ENCODE measurements at places on chromosomes 12 and 14.

DNA sequence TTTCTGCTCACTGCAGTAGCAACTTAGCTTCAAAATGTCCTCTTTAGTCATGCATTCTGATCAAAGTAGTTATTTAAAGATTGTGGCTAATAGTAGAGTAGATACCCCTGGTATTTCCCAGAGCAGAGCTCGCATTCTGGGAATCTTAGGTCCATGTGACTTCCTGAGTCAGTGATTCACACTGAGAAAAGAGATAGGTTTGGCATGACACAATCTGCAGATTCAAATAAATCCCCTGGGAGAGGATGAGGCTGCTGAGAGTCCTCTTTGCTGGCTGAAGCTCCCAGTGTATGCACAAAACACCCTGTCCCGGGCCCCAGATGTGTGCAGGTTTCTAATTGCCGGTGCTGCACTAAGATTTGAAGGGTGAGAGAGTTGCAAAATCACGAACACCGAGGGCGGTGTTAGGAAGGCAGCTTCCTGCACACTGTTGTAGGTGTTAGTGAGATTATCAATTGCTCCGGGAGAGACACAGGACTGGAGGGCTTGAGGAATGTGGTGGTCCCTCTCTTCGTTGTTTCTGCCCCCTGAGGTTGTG, 233.2 kb downstream of the NRXN3 start:
- no peak for DNase-seq

- DNase-seq, result no peak
Measured at GRCh38 chr14:82045339-82045738, 511.7 kb upstream of the SEL1L start.

GRCh38 chr14:103724116-103724515, 8.5 kb downstream of the ZFYVE21 start:
- DNase-seq, result no peak

DNA sequence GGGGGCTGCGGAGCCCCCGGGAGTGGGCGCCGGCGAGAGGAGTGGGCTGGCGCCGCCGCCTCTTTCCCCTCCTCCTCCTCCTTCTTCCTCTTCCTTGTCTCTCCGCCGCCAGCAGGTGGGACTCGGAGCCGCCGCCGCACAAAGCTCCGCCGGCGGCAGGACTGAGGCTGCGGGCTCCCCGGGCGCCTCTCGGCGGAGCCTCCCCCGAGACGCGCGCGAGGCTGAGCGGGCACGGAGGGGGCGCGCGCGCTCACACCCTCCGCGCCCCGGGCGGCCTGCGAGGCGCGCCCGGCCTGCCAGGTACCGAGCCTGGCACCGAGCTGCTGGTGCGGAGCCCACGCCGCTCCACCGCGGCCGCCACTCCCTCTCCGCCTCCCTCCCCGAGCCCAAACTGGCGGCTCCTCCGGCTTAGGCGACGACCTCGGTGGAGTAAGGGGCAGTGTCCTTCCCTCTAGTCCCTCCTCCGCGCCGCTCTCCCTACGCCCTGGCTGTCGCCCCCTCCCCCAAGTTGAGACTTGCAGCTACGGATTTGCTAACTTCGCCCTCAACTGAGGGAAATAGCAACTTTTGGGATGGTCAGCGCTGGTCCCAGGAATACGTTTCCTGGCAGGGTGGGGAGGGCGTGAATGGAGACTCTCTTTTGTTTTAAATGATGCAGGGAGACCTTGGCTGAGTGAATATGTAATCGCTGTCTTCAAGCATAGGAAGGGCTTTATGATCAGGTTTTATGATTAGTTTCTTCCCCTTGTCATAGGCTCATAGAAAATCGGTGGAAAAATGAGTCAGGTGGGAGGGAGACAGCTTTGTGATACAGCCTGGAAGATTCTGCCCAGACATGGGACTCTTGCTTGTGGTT, 199.5 kb upstream of the CAND1 start:
- DNase-seq, result no peak

- peak; percentile 20 for DNase-seq
Measured at GRCh38 chr12:24821691-24822090, 127.2 kb downstream of the BCAT1 start.

DNA sequence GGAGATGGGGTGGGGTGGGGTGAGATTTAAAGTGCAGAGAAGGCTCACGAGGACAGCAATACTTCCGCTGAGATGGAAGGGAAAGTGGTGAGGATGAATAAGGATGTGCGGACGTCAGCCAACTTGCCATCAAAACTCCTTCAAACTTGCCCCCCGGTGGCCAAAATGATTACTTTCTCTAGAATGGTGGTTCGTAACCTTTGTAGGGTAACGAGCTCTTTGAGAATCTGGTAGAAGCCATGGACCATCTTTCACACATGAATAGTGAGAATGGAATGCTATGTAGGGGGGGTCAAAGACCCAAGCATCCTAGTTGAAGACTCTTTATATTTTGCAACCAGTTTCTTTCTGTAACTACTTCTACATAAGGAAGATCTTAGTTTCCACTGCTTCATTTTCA, 245.9 kb upstream of the DDHD1 start:
- peak; percentile 17 for DNase-seq

- no peak for DNase-seq
Measured at GRCh38 chr12:75805905-75806304, 225.7 kb downstream of the PHLDA1 start.

GRCh38 chr12:110531741-110532333, 29.7 kb downstream of the RAD9B start:
- no peak for DNase-seq

GRCh38 chr12:80777587-80777986, 60.9 kb downstream of the MYF5 start:
- DNase-seq, result no peak

- DNase-seq, result no peak
Measured at GRCh38 chr12:62597253-62597652, 130.6 kb downstream of the MON2 start.

GRCh38 chr12:88063375-88063774, 34.2 kb upstream of the C12orf50 start:
- no peak for DNase-seq

DNA sequence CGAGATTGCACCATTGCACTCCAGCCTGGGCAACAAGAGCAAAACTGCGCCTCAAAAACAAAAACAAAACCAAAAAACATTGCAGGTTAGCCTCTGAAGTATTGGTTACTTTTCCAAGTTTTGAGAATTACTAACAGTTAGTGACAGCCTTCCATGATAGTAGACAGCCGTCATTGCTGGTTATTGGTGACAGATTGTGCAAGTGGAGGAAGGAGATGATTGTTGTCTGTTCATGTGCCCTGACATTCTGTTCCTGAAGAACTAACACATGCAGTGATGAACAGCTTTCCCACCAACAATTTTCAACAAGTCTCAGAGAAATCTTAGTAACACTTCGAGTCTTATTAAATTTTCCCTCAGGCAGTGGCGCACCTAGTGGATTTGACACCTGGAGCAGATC, 89.3 kb upstream of the NAP1L1 start:
- DNase-seq, result no peak

DNA sequence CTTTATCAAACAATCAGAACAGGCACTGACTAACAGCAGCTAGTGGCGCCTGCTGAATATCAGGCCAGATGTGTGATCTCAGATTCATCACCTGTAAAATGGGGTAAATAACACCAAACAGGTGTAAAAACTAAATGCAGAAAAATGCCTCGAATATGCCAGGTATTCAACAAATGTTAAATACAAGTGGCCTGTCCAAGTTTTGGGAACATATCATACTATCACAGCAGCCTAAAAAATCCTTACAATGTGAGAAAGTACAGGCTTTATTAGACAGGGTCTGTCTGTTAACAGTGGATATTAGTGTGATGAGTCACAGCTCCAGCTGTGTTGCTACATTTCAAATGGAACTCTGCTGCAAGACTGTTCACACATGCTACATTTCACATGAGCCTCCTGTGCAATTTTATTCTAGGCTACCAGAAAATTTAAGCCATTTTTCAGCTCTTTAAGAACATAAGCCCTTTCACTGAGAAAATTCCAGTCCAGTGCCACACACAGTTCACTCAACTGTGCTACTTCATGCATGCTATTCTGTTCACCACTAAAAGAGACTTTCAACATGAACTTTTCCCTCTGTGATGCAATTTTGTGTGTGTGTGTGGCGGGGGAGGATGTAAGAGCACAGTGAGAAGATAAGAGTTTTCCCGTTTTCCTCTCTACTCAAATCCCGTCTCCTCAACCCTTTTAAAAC, 56.7 kb downstream of the MSRB3 start:
- peak; percentile 42 for DNase-seq

GRCh38 chr12:5003025-5003666, 40.5 kb upstream of the KCNA5 start:
- DNase-seq, result peak; percentile 52

GRCh38 chr12:101700299-101700820, 2.9 kb downstream of the CHPT1 start:
- DNase-seq, result no peak

DNA sequence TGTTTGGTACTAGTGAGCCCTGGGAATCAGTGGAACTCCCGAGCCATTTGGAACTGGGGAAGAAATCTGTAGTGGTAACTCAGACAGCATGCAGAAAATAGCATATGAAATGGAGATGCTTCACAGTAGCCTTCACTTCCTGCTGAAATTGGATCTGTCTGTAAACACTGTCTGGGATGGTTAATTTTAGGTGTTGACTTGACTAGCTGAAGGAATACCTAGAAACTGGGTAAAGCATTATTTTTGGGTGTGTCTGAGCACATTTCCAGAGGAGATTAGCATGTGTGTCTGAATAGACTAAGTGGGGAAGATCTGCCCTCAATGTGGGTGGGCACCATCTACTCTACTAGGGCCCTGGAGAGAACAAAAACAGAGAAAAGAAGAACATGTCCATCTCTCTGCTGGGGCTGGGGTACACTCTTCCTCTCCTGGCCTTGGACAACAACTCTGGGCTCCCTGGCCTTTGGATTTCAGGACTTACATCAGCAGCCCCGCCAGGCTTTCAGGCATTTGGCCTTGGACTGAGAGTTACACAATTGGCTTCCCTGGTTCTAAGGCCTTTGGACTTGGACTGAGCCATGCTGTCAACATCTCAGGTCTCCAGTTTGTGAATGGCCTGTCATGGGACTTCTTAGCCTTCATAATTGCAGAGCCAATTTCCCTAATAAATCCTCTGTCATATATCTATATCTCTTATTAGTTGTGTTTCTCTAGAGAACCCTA, 14.0 kb upstream of the CRADD start:
- DNase-seq, result no peak

DNA sequence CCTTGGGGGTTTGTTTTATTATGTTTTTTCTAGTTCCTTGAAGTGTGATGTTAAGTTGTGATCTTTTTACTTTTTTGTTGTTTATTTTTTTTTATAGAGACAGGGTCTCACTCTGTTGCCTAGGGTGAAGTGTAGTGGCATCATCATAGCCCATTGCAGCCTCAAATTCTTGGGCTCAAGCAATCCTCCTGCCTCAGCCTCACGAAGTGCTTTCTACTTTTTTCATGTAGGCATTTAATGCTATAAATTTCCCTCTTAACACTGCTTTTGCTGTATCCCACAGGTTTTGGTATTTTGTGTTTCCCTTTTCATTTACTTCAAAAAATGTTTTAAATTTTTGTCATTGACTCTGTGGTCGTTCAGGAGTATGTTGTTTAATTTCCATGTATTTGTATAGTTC, 26.6 kb upstream of the PRPF39 start:
- DNase-seq, result no peak

- DNase-seq, result no peak
Measured at GRCh38 chr12:112116232-112117060, 7.9 kb upstream of the NAA25 start.

DNA sequence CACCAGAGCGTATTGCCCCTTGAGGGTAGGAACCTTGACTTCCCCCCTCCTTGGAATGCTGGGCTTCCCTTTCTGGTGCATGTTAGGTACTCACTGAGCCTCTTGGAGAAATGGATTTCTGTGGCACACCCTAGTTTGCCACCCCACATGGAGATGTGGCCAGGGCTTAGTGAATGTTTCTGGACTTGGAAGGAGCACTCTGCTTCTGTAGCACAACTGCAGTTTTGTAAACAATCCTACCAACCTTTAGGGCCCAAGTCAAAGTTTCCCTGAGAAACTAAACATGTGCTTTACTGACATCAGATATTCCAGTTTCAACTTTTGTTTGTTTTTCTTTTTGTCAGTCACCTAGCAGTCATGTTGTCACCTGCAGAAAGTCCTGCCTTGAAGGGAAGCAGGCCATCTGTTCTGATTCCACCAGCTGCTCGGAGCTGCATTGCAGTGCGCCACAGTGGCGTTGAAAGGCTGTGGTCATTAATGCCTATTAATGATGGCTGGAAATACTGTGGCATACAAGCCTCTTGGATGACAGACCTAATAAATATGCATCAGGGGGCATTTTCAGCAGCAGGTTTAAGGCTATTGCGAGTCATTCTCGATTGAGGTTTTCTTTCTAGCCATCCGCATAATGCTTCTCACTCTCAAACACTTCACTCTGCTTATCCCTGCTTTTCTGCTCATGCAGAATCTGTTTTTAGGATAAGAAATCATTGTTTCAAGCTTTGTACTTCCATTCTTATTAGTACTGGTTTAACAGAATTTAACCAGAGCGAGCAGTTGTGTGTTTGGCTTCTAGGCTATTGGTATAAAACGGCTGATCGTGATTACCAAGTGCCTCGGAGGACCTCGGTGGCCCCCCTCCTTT, 7.8 kb downstream of the PELI2 start:
- no peak for DNase-seq

- no peak for DNase-seq
Measured at GRCh38 chr12:76307083-76307482, 41.1 kb downstream of the BBS10 start.

Data from RWPE1 (cell line).